Hepatocyte (in vitro differentiated cells): ENCODE measurements at places on chromosomes 1 and 21. TPM values are rescaled to one million over a fixed set of nuclear protein-coding genes. Genes with fewer than 3 reads are reported as not detected.

GRCh38 chr21:19553919-19554615 lies 1150.5 kb upstream of the TMPRSS15 start:
- no peak for DNase-seq

DNA sequence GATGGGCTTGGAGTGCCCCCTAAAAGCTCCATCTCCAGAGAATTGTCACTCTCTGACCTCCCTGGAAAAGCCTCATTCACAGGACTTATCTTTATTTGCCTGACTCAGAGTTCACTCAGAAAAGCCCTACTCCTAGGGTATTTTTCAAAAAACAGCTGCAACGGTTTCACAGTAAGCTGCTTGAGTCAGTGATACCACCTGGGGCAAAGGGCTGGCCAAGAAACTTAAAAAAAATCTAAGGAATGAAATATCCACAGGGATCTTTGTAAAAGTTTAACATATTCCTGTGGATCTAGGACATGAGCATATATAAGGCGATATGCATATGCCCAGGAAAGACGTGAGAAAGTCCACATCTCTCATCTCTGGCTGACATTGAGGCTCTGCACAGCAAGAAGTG lies 33.8 kb upstream of the TSPAN2 start:
- no peak for DNase-seq

Gene PLK3
- total RNA-seq: 8.9 and 18.2 TPM in 2 replicates

DNA sequence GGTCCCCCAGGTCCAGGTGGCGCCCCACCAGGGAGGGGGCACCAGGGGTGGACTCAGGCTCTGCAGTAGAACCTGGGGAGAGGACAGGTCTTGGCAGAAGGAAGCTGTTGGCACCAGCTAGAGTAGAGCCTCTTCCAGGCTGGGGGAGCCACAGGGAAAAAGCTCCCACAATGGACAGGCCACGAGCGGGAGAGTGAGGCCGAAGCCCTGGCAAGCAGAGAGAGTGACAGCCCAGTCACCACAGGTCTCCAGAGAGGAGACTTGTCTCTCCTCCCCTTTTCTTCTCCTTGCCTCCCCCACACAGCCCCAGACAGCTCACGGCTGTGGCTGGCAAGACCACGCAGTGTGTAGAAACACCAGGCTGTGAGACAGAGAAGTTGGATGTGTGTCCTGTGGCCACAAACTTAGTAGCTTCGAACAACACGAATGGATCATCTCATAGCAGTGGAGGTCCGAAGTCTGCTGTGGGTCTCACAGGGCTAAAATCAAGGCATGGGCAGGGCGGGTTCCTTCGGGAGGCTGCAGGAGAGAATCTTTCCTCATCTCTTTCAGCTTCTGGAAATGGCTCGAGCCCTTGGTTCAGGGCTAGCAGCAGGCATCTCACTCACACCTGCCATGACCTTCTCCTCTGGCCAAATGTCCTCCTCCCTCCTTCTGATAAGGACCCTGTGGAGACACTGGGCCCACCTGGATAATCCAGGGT lies 3.3 kb downstream of the KRTAP12-4 start:
- no peak for DNase-seq

Gene OR2L13
- not detected in 2 replicates for total RNA-seq

Gene ADGRL4
- total RNA-seq: 1.7 and 2.2 TPM in 2 replicates

Gene CD160
- not detected in 2 replicates for total RNA-seq
